RPMI8226 (cell line): ENCODE measurements at places on chromosomes 11 and 22.

DNA sequence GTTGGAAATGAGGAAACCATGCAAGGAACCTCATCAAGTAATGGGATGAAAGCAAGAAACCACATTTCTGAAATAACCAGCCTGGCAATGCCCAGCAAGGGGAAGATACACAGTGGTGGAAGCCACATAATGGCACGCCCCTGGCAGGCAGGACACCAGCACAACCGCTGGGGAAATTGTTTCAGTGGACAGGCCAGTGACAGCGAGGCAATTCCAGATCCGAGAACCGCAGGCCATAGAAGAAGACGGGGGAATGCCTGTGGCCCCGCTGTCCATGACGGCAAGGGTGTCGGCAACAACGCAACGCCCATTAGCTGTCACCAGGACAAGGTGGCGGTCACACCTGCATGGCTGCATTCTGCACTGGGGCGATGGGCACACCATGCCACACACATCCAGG lies 1389.6 kb downstream of the BRD1 start:
- no peak for DNase-seq

GRCh38 chr11:128653801-128654231 lies 40.1 kb upstream of the FLI1 start:
- DNase-seq: no peak

- no peak for DNase-seq
Observed at GRCh38 chr22:29155966-29156365, 49.7 kb upstream of the EMID1 start.

DNA sequence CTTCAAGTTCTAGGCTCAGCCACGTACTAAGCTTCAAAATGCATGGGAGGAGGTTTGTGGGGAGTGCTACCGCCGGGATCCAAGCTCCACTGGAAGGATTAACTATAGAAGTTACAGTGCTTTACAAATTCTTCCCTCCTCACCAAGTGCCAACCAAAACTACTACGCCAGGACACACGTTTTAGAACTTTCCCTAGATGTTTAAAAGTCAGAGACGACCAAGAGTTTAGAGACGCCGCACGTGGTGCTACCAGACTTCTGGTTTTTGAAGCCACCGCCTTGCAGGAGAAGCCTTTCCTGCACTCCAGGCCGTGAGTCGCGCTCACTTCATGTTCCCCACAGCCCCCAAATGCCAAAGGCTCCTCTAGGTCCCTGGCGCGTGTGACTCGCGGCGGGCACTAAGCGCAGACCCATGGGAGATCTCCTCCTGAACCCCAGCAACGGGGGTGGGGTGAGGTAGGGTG lies 734 bp downstream of the SNU13 start:
- peak; percentile 47 for DNase-seq

DNA sequence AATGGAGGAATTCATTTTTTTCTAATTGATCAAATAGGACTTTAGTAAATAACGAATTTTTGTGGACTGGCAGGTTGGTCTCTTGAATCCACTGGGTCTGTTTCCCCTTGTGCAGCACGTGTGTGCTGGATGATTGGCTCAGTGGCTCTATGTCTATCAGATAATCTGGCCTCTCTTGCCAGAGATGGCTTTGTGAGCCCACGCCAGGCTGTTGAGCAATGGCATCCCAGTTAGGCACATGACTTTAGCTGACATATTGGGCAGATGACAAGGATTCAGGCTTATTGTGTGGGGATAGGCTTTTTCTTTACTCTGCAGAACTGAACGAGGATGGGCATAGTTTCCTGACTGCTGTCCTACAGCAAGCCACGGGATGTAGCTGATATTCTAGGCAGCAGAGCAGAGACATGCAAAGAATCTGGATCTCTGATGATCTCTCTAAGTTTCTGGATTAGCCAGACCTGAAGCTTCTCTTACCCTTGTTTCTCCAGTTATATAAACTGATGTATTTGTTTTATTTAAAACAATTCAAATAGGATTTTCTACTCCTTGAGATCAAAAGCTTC lies 144.9 kb downstream of the ARHGAP42 start:
- no peak for DNase-seq

- DNase-seq: no peak
Observed at GRCh38 chr22:44595841-44596341, 97.9 kb upstream of the RTL6 start.

DNA sequence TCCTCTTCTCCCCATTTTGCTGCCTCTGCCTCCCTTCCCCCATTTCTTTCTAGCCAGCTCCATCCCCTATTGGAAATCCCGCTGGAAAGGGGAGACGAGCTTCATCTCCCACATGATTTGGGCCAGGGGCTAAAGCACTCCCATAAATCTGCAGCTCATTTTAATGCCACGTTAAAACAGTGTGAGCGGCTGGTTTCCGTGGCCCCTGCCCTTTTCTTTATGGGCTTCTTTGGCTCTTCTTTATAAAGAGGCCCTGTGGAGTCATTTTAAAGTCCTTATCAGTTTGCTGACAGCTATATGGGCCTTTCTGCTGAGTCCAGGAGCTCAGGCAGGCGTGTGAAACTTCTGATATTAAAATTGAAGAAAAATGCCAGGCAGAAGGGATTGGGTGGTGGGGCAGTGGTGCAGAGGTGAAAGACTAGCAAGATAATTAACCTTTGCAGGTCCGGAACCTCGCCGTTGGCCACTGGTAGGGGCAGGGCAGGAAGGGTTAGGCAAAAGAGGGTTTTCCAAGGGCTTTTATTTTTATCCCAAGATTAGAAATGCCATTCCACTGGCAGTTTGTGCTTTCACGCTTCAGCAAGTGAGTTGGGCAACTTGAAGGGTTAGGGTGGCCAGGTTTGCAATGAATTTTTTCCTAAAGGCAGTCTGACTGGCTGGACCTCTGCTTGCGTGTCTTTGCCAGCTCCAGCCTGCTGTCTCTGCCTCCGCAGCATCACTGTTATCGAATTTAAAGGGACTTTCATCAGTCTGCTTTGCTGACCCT lies 44.3 kb downstream of the EXT2 start:
- no peak for DNase-seq
